ENCODE measurements at places on chromosomes 16 and 17. TPM values are rescaled to one million over a fixed set of nuclear protein-coding genes. Genes with fewer than 3 reads are reported as not detected.

DNA sequence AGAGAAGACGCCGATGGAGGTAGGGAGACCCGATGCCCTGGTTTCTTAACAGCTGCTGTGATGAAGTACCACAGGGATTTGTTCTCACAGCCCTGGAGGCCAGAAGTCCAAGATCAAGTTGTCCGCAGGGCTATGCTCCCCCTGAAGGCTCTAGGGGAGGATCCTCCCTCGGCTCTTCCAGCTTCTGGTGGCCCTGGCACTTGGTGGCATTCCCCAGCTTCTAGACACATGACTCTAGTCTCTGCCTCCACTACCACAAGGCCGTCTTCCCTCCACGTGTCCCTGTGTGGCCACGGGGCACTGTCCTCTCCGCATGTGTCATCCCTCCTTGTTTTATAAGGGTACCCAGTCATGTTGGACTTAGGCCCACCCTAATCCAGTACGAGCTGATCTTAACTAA, 375.2 kb downstream of the SLC39A11 start:
- DNase-seq, result no peak

Gene SOX15
- 0.21 TPM for total RNA-seq

DNA sequence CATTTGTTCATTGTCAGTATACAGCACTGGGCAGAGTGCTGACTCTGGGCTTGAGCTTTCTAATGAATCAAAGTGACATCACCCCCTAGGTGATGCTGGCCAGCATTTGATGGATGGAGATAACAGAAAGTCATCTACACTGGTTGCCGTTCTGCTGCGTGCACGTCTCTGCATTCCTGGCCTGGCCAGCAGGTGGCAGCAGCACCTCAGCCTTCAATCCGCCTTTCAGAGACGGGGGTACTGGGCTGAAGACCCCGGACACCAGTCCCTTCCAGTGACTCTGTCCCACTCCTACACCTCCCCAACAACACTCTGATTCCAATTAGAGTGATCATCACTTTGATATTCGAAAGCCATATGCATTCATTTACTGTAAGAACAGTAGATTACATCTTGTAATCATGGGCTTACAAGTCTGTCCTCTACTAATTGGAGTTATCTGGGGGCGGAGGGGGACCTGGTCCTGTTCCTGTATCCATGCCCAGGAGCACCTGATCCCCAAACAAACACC, 6.0 kb downstream of the CPSF4L start:
- peak; percentile 36 for DNase-seq

- no peak for DNase-seq
These were observed 46.1 kb downstream of the IRX3 start for GRCh38 chr16:54240271-54241129.

DNA sequence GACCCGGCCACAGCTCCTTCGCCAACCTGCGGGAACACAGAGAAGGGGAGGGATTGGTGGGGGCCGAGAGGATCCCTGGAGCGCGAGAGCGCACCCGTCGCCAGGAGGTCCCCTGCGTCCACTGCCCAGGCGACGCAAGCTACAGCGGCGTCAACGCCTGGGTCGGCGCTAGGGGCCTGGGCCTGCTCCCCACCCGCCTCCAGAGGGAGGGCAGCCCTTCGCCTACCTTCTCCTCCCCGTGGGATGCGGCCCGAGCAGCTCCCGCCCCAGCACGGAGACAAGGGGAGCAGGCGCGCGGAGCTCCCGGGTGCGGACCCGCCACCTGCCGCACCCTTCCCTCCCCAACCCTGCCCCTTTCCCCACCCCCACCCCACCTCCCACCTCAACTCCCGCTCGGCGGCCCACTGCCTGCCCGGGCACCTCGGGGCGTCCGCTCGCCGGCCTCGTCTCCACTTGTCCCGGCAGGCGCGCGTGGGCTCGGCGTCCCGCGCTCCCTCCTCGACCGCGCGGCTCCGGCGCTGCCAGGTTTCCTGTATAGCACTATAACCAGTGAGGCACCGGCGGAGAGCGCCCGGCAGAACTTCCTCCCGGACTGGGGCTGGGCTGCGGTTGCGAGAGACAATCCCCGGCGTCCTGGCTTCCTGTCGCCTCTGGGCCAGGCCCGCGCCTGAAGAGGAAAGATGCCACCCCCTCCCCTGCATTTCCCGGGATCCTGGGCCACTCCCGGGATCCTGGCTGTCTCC, 119.1 kb upstream of the SMURF2 start:
- DNase-seq, result peak; percentile 49

Data from activated T-helper 2 cell treated with anti-CD3 and anti-CD28 coated beads, Interferon-gamma antibody, Interleukin-2, Interleukin-4, amounts not matched to agents 10 μg/mL and 5 μg/mL and 100 μg/mL, durations not matched to agents 14 hours and 24 hours and 36 hours (primary cell).